ENCODE measurements at places on chromosomes 12 and 14. TPM values are rescaled to one million over a fixed set of nuclear protein-coding genes. Genes with fewer than 3 reads are reported as not detected.

GRCh38 chr12:123151457-123152454, 866 bp upstream of the PITPNM2 start:
- no peaks in the 10 kb centered on the region for H3K27me3 ChIP-seq
- H3K36me3 ChIP-seq = peaks cover 16% of the 10 kb centered on the region
- peaks cover 41% of the 10 kb centered on the region for H3K4me1 ChIP-seq
- H3K27ac ChIP-seq = peak overlapping the region; percentile 89

GRCh38 chr14:89175881-89176799, 240.9 kb downstream of the FOXN3 start:
- no peak overlapping the region for H3K27ac ChIP-seq
- no peak overlapping the region for H3K4me3 ChIP-seq
- H3K27me3 ChIP-seq = no peaks in the 10 kb centered on the region
- DNase-seq = no peak

DNA sequence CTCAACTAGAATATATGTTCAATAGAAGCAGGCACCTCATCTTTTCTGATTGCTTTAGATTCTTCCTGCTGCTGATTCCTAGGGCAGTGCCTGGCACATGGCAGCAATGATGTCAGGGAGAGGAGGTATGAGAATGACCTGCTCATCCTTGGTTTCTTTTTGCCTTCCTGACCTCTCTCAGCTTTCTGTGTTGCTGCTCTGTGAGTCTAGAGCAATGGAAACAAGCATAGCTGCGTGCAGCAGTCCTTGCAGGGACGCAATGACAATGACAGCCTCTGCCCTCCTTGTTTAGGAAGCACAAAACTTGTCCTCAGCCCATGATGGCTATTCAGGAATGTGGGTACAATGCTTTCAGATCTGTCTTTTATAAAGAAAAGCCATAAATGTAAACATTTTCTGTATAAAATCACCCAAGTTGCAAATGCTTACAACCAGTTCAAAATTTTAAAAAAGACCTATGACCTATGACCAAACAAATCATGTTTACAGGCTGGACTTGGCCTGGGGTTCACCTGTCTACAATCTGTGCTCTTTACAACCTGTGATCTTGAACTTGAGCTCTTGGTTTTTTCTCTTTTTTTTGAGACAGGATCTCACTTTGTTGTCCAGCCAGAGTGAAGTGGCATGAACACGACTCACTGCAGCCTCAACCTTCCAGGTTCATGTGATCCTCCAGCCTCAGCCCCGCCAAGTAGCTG, 549.4 kb upstream of the ATP2B1 start:
- H3K4me1 ChIP-seq = peaks cover 5% of the 10 kb centered on the region
- no peaks in the 10 kb centered on the region for H3K36me3 ChIP-seq
- H3K27ac ChIP-seq = no peak overlapping the region
- no peaks in the 10 kb centered on the region for H3K27me3 ChIP-seq
- no peak overlapping the region for H3K4me3 ChIP-seq

GRCh38 chr14:101331141-101331525, 230.2 kb upstream of the DIO3 start:
- no peaks in the 10 kb centered on the region for H3K4me1 ChIP-seq
- H3K27me3 ChIP-seq = peaks cover 48% of the 10 kb centered on the region
- no peak overlapping the region for H3K27ac ChIP-seq
- no peak overlapping the region for H3K4me3 ChIP-seq
- H3K36me3 ChIP-seq = no peaks in the 10 kb centered on the region

DNA sequence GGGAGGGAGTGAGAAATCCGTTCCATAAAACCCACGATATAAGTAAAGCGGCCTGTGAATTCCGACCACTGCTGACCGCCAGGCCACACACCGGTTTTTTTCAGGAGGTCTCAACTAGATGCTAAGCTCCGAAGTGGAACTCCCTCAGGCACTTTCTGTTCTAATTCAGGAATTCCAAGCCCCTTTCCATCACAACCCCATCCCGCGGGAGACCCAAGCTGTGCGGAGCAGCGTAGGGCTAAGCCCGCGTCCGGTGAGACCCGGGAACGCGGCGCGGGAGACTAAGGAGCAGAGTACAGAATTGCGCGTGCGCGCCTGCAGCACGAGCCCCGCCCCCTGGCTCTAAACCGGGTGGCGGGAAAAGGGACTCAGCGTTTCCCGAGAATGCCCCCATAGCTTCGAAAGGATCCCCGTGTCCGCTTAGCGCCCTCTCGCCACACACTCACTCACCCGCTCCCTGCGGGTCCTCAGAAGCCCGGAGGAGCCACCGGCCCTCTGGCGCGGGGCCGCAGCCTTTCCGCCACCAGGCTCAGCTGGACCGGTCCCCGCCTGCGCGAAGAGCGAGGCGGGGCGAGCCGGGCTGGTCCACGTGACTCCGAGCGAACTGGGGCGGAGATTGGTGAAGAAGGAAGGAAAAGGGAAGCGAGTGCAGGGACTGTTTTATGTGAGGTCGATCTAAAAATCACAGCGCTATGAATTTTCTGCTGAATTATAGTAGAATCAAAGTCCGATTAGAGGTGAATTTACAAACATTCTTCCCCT, at the start of gene TIMELESS:
Gene TIMELESS, minus strand, starts transcription at position 567 of the 762 bp plus-strand sequence. CDS start 15,256 bp downstream, outside the sequence.
- peak; percentile 87 for DNase-seq
- peaks cover 6% of the 10 kb centered on the region for H3K27me3 ChIP-seq
- H3K27ac ChIP-seq = peak within 1 kb of the TSS; percentile 90
- no peaks in the 10 kb centered on the region for H3K36me3 ChIP-seq

The RNF212B gene
- total RNA-seq = not detected

The ARHGEF40 gene
- total RNA-seq = 21.3 TPM
